ENCODE measurements at places on chromosomes 13 and 19.

DNA sequence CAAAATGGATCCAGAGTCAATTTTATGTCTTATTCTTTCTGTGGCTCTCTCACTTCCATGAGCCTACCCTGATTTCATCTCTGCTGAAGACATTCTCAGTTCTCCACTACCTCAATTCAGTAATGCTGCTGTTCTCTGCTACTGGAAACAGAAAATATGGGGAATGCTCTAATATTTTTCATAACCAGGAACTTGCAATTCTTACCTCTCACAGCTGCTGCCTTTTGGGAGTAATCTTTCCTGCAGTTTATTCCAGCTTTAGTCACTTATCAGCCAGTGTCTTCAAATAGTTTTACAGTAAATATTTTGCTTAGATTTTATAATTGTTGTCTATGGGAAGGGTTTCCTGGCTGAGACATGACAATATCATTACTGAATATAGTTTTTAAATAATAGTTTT, 145.1 kb upstream of the UFM1 start:
- DNase-seq = no peak

- DNase-seq = no peak
These were observed 229 bp downstream of the BORCS8 start for GRCh38 chr19:19191768-19192077.

DNA sequence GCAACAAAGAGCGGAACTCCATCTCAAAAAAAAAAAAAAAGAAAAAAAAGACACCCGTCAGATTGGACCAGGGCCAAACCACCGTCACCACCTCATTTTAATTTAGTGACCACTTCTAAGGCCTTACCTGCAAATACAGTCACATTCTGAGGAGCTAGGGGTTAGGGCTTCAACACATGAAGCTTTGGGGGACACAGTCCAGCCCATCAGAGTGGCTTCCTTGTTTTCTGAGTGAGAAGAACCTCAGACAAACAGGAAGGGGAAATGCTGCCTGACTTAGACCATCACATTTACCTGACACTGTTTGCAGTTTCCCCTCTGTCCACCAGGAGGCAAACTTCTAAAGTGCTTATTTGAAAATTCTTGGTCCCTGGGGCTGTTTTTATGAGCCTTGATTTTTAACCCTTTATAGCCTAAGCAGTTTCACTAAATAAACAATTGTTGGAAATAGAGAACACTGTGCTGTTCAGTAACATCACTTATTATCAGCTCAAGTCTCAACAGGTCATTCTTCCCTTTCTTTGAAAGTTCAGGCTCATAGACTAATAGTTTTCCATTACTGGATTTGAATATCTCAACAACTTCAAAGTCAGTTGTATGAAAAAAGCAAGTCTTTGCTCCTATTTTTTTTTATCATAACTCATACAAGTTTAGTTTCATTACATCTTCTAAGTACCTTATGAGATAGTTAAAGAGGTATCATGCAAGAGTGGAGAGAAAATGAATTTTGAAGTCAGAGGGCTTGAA, 74.9 kb upstream of the WASF3 start:
- DNase-seq = peak; percentile 52

DNA sequence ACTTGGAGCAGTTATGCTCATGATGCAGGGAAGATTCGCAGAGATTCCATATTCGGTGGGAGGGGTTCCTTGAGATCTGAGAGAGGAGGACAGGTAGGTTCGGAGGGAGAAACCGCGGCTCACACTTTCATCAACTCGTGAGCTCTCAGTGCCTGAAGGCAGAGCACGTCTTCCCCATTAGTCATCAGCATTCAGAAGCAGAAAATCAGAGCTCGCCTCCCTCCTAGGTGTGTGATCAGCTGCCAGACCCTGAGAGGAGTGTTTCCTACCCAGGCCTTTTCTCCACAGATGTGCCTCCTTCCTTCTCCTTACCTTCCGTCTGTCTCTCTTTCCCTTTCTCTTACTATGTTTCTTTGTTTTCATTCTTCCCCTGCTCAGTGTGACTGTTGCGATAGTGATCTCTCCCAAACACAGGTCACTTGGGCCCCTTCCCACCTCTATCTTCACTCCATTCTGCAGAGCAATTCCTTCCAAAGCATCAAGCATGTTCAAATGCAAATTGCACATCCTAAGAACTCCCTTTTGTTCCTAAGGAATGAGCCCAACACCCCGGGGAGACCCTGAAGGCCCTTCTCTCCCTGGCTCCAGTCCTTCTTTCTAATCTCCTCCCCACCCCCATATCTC, 389.5 kb downstream of the UQCRFS1 start:
- DNase-seq = no peak

GRCh38 chr19:6125571-6125989, 9.9 kb upstream of the ACSBG2 start:
- peak; percentile 88 for DNase-seq

- DNase-seq = no peak
These were observed 726.0 kb upstream of the ARGLU1 start for GRCh38 chr13:107293924-107294323.
